Bronchus fibroblast of lung (primary cell): ENCODE measurements at places on chromosomes 2 and 18. TPM values are rescaled to one million over a fixed set of nuclear protein-coding genes. Genes with fewer than 3 reads are reported as not detected.

TUBB8B gene
- total RNA-seq = not detected in 2 replicates

TMEM17 gene
- 1.5 and 2.1 TPM in 2 replicates for total RNA-seq

MYL12B gene
- total RNA-seq = 326 and 327 TPM in 2 replicates

GPR155 gene
- 0.74 and 1.3 TPM in 2 replicates for total RNA-seq

ARPC2 gene
- 290 and 337 TPM in 2 replicates for total RNA-seq

GPC1 gene
- total RNA-seq = 125 and 135 TPM in 2 replicates

SKA1 gene
- total RNA-seq = 28.5 and 32.6 TPM in 2 replicates

SERPINB10 gene
- 1.7 TPM in 1 of 2 replicates, not detected in the other for total RNA-seq

VAPA gene
- total RNA-seq = 113 and 133 TPM in 2 replicates

CD28 gene
- not detected in 2 replicates for total RNA-seq

TFPI gene
- total RNA-seq = 93.5 and 140 TPM in 2 replicates

SCYGR4 gene
- not detected in 2 replicates for total RNA-seq

ERICH2 gene
- not detected in 2 replicates for total RNA-seq

ZBTB7C gene
- total RNA-seq = not detected in 2 replicates

ACAA2 gene
- total RNA-seq = 28.1 and 31.3 TPM in 2 replicates

CMPK2 gene
- total RNA-seq = 0.30 and 0.50 TPM in 2 replicates

INHBB gene
- total RNA-seq = not detected in 2 replicates
